ENCODE measurements at places on chromosomes 5 and 9.

GRCh38 chr9:125523681-125524080 lies 183.3 kb downstream of the MAPKAP1 start:
- DNase-seq: no peak

GRCh38 chr9:121945849-121946248 lies 147.3 kb downstream of the TTLL11 start:
- peak; percentile 6 for DNase-seq

DNA sequence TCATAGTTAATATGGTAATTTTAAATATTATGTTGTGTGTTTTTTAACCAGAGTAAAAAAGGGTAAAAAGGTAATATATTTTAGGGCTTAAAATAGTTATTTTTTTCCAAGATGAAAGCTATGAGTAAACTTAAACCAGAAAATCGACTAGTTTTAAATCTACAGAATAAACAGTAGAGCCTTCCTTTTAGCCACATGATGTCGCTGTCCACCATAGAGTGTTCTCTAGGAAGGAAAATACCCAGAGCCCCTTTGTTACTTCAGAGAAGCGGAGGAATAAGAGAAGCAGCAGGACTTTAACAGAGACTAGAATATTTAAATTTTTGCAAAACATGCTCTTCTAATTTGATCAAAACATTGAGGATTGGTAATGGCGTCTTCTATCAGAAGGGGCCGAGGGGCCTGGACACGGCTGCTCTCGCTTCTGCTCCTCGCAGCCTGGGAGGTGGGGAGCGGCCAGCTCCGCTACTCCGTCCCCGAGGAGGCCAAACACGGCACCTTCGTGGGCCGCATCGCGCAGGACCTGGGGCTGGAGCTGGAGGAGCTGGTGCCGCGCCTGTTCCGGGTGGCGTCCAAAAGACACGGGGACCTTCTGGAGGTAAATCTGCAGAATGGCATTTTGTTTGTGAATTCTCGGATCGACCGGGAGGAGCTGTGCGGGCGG lies at the start of gene PCDHA2:
Gene PCDHA2 (plus strand): TSS at position 258 of the 664 bp plus-strand sequence.
- no peak for DNase-seq

DNA sequence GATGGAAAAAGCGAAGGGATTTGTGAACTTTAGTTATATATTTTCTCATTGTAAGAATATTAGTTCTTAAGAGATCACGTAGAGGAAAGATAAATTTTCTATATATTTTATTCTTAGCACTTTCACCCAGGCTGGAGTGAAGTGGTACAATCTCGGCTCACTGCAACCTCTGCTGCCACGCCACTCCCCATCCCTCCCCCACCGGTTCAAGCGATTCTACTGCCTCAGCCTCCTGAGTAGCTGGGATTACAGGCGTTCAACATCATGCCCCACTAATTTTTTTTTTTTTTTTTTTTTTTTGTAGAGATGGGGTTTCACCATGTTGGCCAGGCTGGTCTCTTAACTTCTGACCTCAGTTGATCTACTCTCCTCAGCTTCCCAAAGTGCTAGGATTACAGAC lies 42.6 kb downstream of the RAB24 start:
- DNase-seq: no peak

- no peak for DNase-seq
Measured at GRCh38 chr5:128349044-128349858, 188.8 kb downstream of the FBN2 start.

DNA sequence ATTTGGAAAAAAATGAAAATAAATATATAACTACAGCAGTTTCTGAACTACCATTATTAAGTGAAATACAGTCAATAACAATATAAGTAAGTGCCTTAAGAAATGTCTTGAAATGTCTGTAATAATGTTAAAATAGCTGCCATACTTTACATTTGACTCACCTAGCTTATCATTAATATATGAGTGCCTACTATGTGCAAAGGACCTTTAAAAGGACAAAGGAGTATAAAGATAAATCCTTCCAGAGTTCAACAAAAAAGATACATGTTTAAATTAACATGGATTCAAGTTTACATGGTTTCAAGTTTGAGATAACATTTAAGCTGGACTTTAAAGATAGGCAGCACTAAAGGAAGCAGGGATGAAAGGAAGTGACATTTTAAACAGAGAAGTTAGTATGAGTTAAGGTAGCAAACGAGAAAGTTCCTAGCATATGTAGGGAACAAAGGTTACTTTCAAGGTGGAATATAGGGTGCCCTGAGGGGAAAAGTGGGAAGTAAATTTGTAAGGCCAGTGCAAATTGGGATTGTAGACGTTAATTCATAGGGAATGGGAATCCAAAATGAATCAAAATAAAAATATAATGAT lies 8.9 kb downstream of the ITGA1 start:
- no peak for DNase-seq

DNA sequence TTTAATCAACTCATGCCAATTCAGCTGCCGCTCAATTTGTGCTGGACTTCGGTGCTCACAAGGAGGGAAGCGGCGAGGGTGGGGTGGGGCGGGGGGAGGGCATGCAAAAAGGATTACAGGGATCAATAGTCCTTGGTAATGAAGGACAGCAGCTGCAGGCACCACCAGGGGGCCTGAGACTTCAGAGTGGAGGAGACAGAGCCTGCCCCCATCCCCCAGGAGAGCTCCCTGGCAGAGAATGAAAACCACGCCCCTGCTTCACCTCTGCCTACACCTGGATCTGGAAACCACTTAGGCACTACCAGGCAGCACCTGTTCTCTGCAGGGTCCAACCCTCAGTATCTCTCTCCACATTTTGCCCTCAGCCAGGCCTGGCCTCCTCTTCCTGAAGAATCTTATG lies 155.6 kb downstream of the TRIM32 start:
- no peak for DNase-seq

DNA sequence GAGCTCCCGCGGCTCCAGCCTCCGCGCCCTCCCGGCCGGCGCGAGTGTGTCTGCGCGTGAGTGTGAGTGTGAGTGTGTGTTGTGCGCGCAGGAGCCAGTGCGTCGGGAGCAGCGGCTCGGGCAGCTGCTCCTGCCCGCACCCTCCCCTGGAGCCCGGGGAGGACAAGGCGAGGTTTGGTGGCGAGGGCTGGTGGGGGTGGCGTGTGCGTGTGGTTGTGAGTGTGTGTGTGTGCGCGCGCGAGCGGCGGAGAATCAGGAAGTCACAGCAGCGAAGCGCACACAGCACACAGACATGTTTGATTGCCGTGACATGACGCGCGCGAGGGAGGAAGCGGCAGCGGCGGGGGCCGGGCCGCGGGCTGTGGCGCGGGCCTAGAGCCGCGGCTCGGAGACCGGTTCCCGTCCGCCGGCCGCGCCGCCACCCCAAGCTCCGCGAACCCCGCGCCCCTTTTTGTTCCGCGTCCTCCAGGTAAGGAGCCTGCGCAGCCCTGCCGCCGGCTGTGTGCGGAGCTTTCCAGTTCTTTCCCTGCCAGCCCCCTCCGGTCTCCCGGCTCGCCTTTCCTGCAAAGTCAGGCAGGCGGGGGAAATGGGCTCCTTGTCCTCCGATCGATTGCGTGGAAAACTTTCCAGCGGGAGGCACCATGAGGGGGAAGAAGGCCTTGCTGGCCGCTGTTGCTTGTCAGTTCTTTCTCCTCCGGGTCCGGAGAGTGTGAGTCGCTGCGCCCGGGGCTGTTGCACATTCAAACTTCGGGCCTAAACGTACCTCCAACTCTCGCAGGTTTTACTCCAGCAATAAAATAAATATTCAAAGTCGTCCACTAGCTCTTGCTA lies 2.4 kb downstream of the SMARCA2 start:
- peak; percentile 46 for DNase-seq

- DNase-seq: no peak
Measured at GRCh38 chr5:62041156-62041756, 264.8 kb upstream of the KIF2A start.

- DNase-seq: no peak
Measured at GRCh38 chr5:121151534-121151933, 687.4 kb downstream of the PRR16 start.

DNA sequence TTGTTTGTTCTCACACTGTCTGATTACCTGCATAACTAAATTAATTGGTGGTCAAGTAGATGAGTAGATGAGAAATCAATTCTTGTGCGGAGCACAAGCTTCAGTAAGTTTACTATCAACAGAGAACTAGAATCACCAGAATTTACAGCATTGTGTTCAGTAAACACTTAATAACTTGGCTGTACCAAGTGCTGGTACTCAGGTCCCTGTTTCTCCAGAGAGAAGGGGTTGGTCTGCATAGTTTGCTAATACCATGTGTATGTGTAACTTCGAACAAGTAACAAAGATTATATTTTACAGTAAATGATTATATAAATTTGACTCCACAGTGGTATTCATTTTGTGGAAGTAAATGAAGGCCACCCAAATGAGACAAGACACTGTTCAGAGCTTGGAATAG lies 146.3 kb downstream of the PCSK5 start:
- DNase-seq: no peak

DNA sequence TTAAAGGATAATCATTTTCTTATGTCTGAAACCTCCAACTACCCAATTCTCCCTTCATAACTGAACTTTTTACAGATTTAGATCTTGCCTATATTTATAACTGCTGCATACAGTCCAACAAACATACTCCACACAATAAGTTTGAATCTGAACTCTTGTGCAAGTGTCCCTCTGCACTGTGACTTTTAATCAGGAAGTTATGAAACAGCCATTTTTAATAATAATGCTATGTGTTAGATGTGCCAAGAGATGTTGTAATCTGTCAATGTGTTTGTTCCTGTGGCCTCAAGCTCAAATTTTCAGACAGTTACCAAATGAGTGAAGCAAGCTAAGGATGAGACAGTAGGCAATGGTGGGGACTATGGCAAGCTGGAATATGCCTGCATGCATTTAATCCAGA lies 57.6 kb upstream of the MTAP start:
- no peak for DNase-seq
